AG04449 (cell line): ENCODE measurements at places on chromosomes 16 and 17.
A peak's percentile ranks its signal among the peaks of the same experiment; 100 is the strongest.

DNA sequence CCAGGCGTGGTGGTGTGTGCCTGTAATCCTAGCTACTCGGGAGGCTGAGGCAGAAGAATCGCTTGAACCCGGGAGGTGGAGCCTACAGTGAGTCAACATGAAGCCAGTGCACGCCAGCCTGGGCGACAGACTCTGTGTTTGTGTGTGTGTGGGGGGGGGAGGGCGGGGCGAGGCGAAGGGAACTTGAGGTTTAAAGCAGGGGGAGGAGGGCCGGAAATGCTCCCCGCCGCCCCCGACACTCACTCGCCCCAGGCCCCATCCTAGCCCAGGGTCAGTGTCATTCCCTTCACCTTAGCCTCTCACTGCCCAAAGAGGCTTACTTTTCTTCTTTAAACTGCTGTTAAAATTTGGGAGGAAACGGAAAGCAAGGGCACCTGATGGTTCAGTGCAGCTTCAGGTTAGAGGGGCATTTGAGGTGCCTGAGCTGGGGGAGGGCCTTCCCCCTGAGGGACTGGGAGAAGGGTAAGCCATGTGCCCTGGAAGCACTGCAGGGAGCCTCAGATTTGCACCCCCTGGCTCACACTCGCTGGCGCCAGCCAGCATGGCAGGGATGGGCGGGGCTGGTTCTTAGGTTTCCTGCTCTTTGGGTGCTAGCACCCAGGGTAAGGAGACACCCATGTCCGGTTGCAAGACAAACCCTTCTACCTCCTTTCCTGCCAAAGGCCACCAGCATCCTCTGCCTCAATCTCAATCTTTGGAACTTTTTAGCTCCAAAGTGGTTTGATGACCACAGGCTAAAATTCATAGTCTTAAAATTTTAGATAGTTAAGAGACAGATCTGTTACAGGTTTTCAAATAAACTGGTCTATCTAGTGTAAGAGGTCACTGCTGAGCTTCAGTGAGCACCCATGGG, 2.2 kb upstream of the LIMD2 start:
- DNase-seq = no peak

DNA sequence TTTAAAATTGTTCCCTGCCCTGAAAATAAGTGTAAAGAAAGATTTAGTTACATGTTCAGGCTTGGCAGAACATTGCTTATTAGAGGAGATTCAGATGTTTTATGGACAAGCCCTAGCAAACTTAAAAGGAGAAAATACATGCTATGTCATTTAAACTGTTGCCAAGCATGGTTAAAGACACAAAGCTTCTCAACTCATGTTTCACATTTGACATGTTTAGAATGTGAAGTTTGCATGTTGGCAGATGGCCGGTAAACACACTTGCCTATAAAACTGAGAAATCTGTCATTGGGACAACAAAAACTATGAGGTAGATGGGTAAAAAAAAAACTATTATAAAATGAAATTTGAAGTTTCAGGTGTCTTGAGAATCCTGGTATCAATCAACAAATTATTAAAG, 5.8 kb downstream of the KRTAP29-1 start:
- DNase-seq = no peak

GRCh38 chr17:37802712-37803416, 58.0 kb upstream of the HNF1B start:
- no peak for DNase-seq

- no peak for DNase-seq
Observed at GRCh38 chr16:2158262-2158638, 2.7 kb downstream of the TRAF7 start.

- DNase-seq = no peak
Observed at GRCh38 chr17:44113868-44114840, 9.3 kb downstream of the HDAC5 start.

DNA sequence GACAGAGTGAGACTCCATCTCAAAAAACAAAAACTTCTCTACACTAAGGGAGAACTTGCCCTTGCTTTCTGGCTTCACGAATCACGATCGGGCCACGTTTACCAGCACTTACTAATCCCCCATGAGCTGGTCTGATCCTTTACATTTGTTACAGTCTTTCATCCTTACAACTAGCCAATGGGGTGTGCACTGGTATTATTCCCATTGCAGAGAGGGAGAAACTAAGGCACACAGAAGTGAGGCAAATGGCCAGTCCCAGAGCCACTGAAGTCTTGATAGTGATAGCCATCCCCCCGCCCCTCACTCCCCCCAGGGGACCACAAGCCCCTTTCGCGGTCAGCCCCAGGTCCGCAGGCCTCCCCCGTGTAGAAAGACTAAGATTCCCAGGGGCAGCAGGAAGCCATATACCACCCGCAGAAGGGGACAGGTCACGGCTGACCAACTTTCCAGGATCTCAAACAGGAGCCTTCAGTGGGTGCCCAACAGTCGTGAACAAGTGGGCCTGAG, 868 bp downstream of the NATD1 start:
- no peak for DNase-seq

DNA sequence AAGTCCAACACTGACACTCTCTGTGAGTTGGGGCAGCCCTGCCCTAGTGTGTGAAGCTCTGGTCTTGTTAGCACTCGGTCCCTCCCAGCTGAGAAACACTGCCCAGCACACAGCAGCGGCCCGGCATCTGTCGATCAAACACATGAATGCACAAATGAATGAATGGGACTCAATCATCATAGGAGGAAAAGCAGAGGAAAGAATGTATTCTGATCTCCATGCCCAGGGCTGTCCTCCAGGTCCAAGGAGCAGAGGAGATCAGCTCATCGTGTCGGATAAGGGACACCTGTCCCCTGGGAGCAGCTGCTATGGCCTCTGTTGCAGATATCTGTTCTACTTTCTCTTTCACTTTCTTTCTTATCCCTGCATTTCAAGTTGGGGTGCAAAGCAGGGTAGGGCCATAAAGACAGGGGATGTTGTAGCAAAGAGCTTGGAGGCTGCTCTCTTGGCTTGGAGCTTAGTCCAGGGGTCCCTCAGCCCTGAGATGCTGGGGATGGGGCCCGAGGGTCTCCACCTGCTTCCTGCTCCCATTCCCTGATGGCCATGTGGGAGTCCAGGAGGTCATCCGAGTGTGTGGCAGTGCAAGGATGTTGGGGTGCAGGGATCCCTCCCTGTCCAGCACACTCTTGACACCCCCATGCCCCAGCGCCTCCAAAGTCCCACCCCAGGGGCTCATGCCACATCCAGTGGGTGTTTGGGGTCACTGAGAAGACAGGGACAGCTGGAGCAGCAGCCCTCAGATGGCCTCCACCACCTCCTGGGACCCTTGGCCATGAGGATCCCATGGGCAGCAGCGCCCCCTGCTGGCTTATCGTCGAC, 88.2 kb downstream of the IRF8 start:
- no peak for DNase-seq

GRCh38 chr17:44360826-44361225, 2.8 kb downstream of the FAM171A2 start:
- peak; percentile 12 for DNase-seq

- no peak for DNase-seq
Observed at GRCh38 chr17:81902653-81903414, 796 bp downstream of the NPB start.
